ENCODE measurements at places on chromosomes 5 and 9.

- DNase-seq: no peak
These were observed 62.9 kb downstream of the FBXO38 start for GRCh38 chr5:148446611-148447010.

- no peak for DNase-seq
These were observed 34.0 kb downstream of the ZNF474 start for GRCh38 chr5:122163121-122164069.

DNA sequence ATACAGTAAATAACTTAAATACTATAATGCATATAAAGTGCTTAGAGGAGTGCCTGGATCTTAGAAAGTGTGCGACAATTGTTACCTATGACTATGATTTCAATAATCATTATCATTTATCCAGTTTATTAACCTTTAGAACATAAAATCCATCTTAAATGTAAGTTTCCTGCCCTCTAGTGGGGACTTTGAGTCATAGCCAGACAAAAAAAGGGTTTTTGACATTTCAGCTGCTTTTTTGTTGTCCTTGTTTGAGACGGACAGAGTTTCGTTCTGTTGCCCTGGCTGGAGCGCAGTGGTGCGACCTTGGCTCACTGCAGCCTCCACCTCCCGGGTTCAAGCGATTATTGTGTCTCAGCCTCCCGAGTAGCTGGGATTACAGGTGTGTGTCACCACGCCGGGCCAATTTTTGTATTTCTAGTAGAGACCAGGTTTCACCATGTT is 9.7 kb upstream of the C9orf152 start:
- peak; percentile 56 for DNase-seq

DNA sequence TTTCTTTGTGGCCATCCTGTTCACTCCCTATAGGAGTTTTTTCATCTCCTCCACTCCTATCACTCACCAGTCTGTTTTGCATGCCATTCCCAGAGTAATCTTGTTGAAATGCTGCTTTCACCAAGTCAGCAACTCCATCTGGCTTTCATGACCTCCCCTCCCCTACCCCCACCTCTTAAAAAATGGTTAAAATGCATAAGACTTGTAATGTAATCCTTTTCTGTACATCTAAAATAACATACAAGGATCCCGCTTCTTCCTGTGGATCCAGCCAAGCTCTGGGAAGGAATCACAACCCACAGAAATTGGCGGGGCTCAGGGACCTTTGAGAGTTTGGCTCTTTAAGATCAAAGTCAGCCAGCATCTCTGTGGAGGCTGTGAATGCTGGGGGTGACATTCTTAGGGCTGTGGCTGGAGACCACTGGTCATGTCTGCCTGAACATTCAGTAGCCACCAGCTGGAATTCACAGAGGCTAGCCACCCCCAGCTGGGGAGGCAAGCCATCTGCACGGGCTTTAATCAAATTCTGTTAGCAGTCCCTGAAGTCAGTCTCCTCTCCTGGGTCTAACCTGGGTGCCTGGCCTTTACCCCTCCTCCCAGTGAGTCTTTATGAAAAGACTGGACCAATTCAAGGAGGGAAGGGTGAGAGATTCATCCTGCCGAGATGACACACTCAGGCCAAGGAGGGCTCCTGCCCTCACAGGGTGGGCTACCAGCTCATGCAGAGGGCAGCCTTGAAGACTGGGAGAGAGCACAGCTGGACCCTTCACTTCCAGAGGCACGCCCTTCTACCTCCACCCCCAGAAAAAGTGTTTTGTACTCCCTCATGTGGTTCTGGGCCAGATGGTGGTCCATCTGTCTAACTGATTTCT is 132.9 kb downstream of the LIFR start:
- DNase-seq: no peak

DNA sequence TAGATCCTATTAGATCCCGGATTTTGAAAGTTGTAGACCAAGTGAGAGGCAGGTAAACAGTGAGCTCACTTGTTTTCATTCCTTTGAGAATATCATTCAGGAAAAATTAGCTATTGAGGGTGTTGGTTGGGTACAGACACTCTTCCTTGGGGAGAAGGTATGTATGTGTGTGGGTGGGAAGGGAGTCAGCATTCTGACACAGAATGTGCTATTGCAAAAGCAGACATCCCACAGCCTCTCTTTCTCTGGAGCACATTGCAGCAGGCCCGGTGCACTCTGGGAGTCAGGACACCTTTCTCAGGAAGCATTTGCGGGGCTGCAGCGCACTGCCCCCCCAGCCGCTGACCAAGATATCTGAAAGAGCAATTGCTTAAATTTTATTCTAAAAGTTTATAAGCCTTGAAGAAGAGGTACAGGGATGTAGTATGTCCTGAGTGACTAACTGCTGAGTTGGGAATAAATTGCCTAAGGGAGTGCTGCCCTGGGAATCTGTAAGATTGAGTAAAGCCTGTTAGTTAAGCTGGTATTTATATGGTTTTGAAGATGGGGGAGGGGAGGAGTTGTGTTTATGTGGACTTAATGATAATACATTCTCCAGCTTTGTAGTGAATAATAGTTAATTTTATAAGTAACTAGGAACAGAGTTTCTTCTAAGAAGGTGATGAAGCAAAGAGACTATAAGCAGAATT is 5.2 kb downstream of the TNFAIP8 start:
- peak; percentile 41 for DNase-seq

GRCh38 chr9:98219794-98220370 is 27.4 kb upstream of the CORO2A start:
- DNase-seq: no peak

- DNase-seq: no peak
These were observed 65.8 kb downstream of the SEMA4D start for GRCh38 chr9:89431930-89432725.

- peak; percentile 29 for DNase-seq
These were observed 288.8 kb downstream of the ARL15 start for GRCh38 chr5:54021431-54022164.

DNA sequence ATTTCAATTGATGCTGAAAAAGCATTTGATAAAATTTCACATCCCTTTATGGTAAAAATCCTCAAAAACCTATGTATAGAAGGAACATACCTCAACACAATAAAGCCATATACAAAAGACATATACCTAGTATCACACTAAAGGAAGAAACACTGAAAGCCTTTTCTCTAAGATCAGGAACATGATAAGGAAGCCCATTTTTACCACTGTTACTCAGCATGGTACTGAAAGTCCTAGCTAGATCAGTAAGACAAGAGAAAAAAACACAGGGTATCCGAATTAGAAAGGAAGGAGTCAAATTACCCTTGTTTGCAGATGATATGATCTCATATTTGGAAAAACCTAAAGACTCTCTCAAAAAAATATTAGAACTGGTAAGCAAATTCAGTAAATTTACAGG is 350.2 kb upstream of the PDE4D start:
- no peak for DNase-seq
